CD4-positive, alpha-beta T cell treated with Interleukin-10 for 1 hour (primary cell): ENCODE measurements at places on chromosomes 7 and 10.
A peak's percentile ranks its signal among the peaks of the same experiment; 100 is the strongest.

DNA sequence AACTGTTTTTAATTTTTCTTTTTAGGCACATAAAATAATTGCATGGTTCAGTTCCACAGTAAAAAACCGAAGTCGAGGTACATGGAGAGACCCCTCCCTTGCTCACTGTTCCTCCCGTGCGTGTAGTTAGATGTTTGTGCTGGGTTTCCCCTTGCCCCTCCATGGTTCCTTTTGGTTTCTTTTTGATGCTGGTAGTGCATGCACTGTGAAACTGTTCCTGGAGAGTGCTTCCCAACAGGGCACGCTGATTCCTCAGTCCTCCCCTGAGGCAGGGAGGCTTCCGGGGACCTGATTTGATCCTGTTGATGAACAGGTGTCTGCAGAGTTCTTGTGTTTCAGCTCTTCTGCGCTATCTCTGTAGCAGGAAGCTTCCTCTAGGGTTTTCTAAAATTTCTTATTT is 69.5 kb downstream of the ADCY1 start:
- no peak for DNase-seq

GRCh38 chr10:22022257-22023032 is 18.9 kb upstream of the DNAJC1 start:
- DNase-seq, result peak; percentile 53

DNA sequence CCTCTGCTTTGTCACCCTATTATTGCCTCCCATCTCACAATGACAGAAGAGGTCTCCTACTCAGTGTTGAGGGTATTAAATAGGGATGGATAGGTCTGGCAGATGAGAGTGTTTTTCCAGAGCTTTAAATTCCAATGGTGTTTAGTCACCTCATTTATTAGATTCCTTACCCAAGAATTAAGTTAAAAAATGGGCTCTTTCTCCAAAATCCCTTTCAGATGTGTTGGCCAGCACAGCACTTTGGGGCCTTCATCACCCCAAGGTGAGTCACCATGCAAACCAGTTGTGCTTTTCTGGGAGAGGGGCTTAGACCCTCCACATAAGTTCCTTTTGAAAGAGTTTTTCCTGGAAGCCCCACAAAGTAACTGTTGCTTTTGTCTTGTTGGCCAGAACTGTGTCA is 78.4 kb downstream of the CYP26A1 start:
- DNase-seq, result no peak

DNA sequence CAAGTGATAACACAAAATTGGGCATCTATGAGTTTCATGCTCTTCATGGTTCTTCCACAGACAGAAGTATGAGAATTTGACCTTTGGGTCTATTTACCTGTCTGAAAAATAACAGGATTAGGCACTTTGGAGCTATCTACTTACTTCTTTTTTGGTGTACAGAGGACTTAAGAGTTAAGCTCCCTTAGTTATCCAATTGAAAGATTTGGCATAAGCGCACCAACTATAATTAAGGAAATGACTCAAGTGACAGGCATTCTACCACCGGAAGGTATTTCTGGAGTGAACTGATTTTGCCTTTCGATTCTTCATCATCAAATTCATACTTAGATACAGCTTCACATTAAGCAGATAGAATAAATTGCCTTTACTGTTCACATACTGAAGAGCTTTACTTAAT is 43.9 kb downstream of the IFIT5 start:
- no peak for DNase-seq

- DNase-seq, result no peak
Measured at GRCh38 chr10:70424320-70424719, 17.2 kb downstream of the NODAL start.

DNA sequence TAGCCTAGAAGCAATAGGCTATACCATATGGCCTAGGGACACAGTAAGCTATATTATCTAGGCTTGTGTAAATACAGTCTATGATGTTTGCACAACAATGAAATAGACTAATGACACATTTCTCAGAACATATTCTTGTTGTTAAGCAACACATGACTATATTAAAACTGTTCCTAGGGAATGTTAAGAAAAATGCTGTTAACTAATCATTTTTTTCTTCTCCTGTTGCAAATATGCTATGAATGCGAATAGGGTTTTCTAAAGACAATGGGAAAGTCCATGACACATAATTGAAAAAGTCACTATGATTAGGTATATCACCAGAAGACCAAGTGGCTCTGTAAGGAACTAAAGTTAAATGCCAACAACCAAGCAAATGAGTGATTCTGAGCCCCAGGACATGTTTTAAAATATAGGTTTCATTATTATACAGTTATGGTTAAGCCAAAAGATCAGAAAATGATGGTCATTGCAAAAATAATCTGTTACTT is 454.0 kb upstream of the SORCS1 start:
- no peak for DNase-seq

DNA sequence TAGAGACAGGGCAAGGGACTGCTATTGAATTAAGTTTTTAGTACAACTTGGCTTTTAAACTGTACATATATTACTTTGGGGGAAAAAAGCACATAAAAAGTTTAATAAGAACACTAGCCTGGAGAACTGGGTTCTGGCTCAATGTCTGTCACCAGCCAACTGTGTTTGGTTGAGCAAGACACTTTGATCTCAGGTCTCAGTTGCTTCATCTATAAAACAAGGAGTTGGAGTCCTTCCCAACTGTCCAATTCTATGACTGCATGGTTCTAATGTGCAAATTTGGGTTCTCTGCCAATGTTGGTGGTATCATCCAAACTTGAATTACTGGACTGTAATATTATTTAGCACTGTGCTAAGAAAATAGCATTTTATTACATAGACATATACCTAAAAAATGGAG is 50.3 kb downstream of the ATXN7L1 start:
- no peak for DNase-seq

- no peak for DNase-seq
Measured at GRCh38 chr10:71300555-71301370, 18.3 kb upstream of the SLC29A3 start.

- no peak for DNase-seq
Measured at GRCh38 chr7:28316489-28316888, 95.8 kb upstream of the CREB5 start.

DNA sequence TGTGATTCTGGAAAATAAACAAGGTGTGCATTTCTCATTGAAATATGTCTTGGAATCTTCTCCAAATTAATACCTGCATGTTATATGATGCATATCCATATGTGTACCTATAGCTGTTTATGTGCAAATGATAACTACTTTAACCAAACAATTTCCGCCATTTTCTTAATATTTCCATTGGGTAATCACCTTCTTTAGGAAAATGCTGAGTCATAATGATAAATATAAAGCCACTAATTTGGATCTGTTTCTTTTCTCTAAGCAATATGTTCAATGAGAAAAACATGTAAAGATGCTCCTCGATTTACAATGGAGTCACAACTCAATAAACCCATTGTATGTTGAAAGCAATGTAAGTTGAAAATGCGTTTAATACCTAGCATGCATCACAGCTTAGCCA is 574.4 kb downstream of the CNTNAP2 start:
- DNase-seq, result no peak

- DNase-seq, result no peak
Measured at GRCh38 chr7:70044064-70044463, 445.8 kb downstream of the AUTS2 start.

GRCh38 chr10:115921795-115922194 is 351.2 kb downstream of the GFRA1 start:
- no peak for DNase-seq

DNA sequence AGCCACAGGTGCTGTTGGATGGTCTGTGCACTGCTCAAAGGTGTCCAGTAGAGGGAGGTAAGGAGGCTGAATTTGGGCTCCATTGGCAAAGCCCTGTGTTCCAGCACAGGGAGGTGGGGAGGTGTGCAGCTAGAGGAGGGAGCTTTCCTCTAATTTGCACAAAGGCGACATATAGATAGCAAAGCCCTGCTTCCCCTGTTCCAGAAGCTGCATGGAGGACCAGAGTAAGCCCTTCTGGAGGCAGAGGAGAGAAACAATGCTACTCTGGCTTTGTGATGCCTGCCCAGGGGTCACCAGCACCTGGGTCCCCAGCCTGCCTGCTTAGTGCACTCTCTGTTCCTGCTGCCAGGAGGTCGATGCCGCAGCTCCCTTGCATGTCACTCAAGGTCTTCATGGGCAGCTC is 3.4 kb upstream of the ARHGAP22 start:
- DNase-seq, result peak; percentile 35

GRCh38 chr7:45596665-45597095 is 22.5 kb downstream of the ADCY1 start:
- DNase-seq, result no peak

DNA sequence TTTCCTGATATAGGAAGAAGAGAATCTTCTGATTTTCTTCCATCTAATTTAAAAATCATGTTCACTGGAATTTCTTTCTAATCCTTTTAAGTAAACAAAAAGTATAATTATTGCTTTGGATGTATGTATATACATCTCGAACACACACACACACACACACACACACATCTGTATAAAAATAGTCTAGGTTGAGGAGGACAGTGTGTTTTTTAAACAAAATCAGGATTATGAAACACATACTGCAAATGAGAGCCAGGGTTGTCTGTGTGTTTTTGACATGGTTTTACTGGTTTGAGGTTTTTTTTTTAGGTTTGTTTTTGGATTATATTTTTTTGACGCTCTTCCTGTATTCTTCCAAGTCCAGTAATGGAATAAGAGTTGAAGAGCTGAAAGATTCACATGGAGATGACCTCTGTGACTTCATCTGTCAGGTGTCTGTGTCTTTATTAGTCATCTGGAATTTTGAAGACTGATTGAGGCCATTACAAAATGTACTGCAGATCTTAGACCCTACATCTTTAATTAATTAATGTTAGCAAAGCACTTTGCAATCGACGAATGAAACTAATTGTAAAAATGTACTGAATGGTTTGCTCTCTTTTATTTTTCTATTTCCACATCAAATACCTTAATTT is 237.1 kb downstream of the SUGCT start:
- no peak for DNase-seq

DNA sequence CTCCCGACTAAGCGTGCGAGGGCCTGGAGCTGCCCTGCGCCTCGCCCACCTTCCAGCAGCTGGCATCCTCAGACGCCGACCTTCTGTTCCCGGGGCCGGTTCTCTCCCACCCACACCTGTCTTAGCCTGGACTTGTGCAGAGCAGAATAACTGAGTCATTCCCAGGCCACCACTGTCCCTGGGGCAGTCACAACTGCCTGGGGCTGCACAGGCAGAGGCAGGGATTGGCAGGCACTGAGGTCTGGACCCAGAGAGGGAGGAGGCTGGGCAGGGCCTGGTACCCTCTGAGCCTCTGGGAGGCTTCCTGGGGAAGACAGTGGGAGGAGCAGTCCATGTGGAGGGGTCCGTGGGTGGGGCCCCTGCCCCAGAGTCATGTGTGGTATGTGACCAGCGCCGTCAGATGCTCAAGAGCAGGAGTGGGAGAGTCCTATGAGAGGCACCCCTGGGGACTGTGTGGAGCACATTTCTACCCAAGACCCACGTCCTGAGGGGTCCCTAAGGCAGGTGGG is 74.3 kb downstream of the NKX6-2 start:
- no peak for DNase-seq

- no peak for DNase-seq
Measured at GRCh38 chr7:36874041-36874440, 149.7 kb upstream of the AOAH start.

DNA sequence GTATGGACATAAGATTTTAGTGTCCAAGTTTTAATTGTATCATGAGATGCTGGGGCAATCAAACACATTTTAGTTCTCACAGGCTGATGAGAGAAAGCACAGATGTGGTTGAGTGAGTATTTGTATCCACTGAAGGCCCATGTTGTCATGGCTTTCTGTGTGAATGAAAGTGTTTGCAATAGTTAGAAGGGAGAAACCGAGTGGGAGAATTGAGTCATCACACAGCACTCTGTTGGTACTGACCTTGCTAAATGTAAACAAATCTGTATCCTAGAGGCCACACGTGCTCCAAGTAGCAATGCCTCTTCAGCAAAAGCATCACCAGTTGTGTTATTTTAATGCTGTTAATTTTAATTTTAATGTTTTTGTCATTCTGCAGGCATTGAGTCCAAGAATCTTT is 121.2 kb downstream of the EMX2 start:
- no peak for DNase-seq

DNA sequence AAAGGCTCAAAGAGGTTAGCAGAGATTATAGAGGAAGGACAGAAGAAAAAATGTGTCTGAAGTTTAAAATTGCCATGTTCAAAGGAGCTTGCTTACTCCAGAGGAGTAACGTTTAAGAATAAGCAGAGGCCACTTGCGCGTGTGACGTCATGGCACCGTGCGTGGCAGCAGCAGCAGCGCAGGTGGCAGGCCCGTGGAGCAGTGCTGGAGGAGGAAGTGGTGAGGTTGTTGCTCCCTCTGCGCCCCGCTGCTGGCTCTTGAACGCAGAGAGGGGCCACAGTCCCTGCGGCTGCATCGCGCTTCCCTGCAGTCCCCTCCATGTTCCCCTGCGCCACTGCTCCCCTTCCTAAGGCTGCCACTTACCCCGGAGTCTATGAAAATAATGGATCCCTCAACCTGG is 37.5 kb downstream of the GDI2 start:
- DNase-seq, result peak; percentile 81

GRCh38 chr7:151307536-151307935 is 34.1 kb upstream of the NUB1 start:
- no peak for DNase-seq

- DNase-seq, result peak; percentile 31
Measured at GRCh38 chr7:141754939-141755338, 9.0 kb upstream of the TAS2R3 start.

DNA sequence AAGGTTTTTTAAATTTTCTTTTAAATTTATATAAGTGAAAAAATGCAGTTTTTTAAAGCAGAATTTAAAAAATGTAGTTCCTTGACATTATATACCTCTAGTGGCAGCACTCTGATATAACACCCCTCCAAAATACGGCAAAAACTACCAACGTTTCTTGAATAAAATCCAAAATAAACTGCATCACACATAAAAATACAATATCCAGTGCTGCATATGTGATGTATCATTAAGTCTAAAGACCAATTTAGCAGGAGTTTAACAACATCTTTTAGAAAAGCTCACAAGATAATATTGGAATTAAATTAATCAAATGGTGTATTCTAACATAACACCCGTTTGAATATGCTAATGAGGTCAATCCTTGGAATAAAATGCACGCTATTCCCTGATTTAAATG is 1.4 kb downstream of the TCERG1L start:
- DNase-seq, result no peak

DNA sequence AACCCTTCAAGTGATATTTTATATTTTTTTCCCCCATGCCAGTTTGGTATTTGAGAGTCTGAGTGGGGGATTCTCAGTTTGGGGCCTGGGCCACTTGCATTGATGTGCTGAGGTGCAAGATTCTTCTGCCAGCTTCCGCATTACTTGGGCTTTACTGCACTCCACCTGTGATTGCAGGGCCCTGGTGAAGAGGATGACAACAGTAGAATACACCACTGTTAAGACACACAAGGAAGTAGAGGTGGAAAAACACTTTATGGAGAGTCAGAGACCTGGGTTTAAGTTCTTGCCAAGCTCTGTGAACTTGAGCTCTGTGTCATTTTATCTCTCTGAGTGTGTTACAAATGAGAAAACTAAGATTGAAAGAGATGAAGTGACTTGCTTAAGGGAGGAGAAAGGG is 209.4 kb downstream of the LRMDA start:
- no peak for DNase-seq

DNA sequence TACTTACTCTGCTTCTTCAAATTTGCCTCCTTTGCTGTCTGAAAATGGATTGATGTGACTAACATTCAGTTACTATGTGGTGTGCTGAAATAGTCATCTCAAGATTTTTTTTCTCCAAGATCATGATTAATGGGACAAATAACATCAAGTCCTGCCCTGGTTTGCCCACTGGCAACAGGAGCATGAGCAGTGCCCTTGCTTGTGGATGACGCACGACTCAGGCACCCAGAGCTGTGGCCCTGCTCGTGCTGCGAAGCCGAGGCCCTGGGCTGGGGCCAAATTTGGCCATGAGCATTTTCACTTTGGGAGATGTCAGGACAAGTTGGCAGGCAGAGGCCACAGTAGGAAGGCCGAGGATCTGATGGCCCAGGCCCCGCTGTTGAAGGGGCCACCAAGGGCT is 239.8 kb upstream of the IGFBP3 start:
- DNase-seq, result no peak
